ENCODE measurements at places on chromosomes 11 and 22.

- DNase-seq, result no peak
Observed at GRCh38 chr22:20412474-20413216, 18.7 kb downstream of the ZNF74 start.

GRCh38 chr11:63869171-63869591, 30.3 kb downstream of the MARK2 start:
- no peak for DNase-seq

DNA sequence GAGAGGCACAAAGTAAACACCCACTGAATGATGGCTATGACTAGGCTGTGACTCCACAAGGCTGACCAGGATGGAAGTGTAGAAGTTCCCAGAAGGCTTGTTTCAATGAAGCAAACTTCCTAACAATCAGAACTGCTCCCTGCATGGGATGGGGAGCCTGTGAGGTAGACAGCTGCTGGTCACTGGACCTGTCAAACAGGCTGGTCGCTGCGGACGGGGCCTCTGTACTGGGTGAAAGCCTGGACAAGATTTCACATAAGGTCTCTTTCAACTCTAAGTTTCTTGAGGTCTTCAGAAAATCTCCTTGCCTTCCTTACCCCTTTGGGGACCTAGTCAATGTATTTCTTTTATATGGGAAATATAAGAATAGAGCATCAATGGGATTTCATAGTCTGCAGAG, 438.2 kb downstream of the BUD13 start:
- DNase-seq, result no peak

DNA sequence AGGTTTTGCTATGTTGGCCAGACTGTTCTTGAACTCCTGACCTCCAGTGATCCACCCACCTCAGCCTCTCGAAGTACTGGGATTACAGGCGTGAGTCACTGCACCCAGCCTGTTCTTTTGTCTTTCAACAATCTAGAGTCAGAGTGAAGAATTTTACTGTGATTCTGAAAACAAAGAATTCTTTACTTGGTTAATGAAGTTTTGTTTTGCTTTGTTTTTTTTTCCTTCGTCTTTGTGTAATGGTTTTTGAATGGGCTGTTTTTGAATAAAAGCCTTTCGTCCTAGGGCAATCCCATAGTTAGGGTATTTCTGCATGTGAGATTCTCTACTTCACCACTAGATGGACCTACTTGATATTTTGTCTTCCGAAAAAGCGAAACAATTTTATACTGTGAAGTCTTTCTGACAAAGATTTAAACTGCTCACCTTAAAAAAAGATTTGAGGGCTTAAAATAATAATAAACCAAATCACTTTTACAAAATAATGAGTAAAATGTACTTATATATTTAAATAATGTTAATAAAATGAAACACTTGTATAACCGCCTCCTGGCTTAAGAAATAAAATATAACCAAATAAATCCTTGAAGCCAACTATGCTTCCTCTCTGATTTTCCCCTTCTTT, 43.4 kb upstream of the SC5D start:
- peak; percentile 51 for DNase-seq

DNA sequence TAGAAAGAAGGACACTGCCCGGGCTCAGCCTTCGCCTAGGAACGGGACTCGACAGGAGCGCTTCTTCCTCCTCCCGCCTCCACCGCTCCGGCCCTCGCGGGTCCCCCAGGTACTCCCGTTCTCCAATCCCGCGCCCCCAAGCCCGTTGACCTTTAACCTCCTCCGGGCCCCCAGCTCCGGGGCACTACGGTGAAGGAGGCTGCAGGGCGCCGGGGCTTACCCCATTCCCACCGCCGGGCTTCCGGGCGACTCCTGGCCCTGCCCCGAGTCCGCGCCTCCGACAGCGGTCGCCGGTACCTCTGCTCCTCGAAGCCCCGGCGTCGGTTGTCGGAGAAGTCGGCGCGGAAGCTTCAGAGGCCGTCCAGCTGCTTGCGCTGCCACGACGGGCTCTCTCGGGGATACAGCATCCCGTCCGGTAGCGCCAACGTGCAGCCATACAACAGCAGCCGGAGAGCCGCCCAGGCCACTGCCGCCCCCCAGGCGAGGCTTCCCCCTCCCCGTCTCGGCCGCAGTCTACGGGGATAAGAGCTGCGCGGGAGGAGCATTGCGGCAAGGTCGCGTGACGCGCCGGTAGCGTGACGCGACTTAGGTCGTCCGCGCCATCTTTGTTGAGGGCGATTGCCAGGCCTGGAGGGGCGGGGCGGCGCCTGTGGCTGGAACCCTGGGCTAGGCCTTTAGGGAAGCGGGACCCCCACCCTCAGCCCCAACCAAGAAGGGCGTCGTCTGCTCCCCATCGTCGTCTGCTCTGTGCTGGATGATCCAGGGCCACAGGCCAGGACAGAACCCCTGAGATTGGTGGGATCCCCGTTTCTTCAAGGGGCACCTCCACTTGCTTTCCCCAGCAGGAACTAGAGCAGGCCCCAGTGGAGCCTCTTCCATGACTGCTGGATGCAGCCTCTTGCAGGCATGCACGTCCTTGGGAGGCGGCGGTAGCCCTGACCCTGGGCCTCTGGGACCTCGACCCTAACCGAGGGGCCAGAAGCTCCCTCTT, 26.3 kb downstream of the RGL4 start:
- DNase-seq, result peak; percentile 88

GRCh38 chr11:65003282-65003681, 6.5 kb upstream of the BATF2 start:
- DNase-seq, result no peak

DNA sequence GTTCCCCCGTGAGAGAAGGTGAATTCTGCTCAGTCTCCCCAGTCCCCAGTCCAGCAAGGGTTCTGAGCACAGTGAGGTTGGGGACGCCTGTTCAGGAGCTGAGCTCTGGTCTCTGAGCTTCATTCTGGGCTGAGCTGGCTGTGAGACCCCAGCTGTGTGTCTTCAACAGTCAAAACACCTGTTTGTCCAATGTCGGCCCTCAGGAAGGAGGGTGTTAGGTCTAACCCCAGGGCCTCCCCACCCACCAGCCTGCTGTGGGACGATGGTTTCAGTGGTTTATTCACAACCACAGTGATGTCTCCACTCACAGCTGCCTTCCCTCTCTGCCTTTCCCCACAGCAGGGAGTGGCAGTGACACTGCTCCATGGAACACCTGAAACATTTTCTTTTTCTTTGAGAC, 1282.9 kb downstream of the TBC1D22A start:
- no peak for DNase-seq

GRCh38 chr11:110468121-110468520, 38.4 kb downstream of the FDX1 start:
- DNase-seq, result no peak

- DNase-seq, result no peak
Observed at GRCh38 chr11:67732045-67732787, 57.8 kb upstream of the ALDH3B2 start.

DNA sequence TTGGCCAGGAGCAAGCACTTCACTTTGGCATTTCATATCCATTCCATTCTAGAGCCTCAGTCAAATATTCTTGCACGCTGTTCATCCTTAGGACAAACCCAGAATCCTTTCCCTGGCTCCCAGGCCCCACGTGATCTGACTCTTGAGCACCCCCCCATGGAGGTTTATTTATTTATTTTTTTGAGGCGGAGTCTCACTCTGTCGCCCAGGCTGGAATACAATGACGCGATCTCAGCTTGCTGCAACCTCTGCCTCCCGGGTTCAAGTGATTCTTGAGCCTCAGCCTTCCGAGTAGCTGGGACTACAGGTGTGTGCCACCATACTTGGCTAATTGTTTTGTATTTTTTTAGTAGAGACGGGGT, 12.7 kb upstream of the TSGA10IP start:
- DNase-seq, result no peak

- DNase-seq, result no peak
Observed at GRCh38 chr11:92623055-92623454, 346.4 kb upstream of the MTNR1B start.

- no peak for DNase-seq
Observed at GRCh38 chr11:35477901-35478300, 47.5 kb downstream of the PAMR1 start.

DNA sequence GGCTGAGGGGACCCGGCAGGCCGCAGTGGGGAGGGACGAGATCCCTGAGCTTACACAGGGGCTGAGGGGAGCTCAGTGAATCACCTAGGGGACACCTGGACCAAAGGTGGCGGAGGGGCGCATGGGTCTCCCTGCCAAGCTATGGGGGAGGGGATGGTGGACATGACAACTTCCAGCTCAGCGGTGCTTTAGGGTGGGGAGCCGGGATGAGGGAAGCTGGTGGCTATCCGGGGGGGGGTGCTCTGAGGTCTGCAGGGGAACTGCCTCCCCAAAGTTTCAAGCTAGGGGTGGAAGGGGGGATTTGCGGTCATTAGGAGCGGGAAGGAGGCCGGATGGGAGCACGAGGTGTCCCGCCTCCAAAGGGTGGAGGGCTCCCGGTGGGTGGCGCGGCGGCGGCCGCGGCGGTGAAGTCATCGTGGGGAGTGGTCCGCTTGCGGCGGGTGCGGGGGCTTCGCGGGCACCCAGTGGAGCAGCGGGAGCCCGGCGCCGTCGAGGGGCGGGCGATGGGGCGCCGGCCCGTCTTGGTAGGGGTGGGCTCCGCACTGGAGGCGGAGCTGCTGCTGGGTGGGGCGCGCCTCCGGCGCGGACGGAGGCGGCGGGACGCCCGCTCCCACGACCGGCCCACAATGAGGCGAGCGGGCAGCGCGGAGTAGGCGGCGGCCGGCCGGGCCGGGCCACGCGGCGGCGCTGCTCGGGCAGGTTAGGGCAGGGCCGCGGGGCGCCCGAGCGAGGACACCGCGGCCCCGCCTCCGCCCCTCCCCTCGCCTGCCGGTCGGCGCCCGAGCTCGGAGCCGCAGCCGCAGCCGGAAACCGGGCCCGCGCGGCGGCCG, at the start of gene MICALL1:
MICALL1 (plus strand) TSS at position 764 of the 830 bp plus-strand sequence. CDS start 126 bp downstream, outside the sequence.
- peak; percentile 85 for DNase-seq

DNA sequence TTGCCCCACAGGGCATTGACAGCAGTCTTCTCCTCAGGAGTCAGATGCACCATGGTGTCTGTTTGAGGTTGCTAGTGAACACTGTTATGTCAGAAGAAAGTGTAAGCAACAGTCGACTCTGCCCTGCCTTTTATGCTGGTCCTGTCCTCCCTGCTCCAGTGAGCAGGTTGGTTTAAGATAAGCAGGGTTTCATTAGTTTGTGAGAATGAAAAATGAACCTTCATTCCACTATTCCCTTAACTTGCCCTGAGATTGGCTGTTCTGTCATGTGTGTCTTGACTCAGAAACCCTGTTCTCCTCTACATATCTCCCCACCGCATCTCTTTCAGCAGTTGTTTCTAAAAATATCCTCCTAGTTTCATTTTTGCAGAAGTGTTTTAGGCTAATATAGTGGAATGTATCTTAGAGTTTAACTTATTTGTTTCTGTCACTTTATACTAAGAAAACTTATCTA, at the start of gene HBD:
HBD (minus strand) TSS at position 103 of the 454 bp plus-strand sequence; CDS start at position 53, 50 bp downstream.
- no peak for DNase-seq

GRCh38 chr11:44854086-44854485, 96.6 kb downstream of the TP53I11 start:
- no peak for DNase-seq

- DNase-seq, result no peak
Observed at GRCh38 chr22:40196628-40197360, 19.1 kb downstream of the TNRC6B start.

DNA sequence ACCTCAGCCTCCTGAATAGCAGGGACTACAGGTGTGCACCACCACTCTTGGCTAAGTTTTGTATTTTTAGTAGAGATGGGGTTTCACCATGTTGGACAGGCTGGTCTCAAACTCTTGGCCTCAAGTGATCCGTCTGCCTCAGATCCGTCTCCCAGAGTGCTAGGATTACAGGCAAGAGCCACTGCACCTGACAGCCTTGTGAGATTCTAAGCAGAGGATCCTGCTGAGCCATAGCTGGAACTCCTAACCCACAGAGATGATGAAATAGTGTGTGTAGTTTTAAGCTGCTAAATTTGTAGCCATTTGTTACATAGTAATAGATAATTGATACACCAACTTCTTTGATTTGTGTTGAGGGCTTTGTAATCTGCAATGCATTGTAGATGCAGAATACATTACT, 51.1 kb downstream of the CLMP start:
- DNase-seq, result no peak

DNA sequence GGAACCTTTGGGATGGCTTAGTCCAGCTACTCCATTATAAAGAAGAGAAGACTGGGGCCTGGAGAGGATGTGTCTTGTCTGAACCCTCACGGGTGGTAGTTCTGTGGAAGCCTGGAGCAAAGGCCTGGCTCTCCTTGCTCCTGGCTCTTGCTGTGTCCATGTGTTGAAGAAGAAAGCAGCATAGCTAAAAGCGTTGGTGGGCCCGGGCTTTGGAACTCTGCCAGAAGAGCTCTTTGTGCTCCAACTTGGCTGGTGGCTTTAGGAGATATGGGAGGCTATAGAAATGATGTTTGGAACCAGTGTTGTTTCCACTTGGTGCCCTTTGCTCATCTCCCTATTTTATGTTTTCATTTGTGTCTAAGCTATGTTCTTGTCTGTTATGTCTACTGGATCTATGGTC, 131.1 kb downstream of the DBX1 start:
- no peak for DNase-seq

- no peak for DNase-seq
Observed at GRCh38 chr22:39177791-39178190, 25.3 kb upstream of the CBX7 start.

- no peak for DNase-seq
Observed at GRCh38 chr22:17106785-17107546, 14.2 kb downstream of the TMEM121B start.

DNA sequence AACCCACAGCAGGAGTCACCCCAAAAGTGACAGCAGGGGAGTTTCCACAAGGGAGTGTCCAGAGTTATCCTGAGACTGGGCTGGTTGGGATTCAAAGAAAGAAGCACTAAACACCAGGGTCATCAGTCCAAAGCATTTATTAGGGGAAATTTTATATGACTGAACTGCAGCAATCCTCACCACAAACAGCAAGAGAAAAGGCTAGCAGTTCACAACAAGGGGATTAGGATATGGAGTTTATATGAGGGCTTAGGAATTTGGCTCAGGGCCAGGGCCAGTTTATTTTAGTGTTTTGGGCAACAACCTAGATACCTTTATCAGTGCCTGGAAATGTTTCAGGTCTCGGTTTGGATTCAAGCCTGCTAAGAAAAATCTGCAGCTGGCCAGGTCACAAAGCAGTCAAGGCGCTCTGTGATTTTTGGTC, 4.6 kb upstream of the TMEM126A start:
- DNase-seq, result no peak

DNA sequence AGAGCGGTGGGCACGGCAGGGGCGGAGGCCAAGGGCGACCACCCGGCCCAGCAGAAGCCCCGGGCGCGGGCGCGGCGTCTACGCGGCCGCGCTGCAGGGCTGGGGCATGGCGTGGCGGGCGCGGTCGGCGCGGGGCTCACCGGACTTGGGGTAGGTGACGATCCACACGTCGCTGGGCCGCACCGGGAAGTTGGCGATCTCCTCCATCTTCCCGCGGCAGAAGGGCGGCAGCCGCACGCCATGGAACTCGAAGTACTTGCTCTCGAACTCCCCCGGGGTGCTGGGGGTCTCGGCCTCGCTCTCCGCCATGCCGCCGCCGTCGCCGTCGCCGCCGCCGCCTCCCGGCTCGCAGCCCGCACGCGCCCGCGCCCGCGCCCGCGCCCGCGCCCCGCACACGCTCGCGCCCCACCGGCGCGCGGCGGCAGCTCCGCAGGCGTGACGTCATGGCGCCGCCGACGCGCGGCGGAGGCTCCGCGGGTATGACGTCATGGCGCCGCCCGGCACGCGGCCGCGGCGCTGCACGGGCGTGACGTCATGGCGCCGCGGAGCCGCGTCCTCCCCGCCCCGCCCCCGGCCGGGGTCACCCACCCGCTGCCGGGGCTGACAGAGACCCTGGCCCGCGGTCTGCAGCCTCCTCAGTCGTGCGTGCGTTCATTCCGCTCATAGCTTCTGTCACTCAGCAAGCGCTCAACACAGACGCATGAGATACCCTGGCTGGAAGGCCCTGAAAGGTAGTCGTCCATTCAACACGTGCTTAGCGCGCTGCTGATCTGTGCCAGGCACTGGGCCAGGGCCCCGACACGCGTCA, at the start of gene SULT4A1:
SULT4A1 (minus strand) TSS at position 440 of the 808 bp plus-strand sequence; CDS start at position 309, 131 bp downstream.
- DNase-seq, result no peak

GRCh38 chr11:64232182-64232966, 2.0 kb upstream of the VEGFB start:
- DNase-seq, result no peak

All from HuH-7 (cell line).